ENCODE measurements at places on chromosomes 12 and 14.

GRCh38 chr12:6323340-6323994, 13.0 kb downstream of the PLEKHG6 start:
- DNase-seq = no peak

- DNase-seq = no peak
Measured at GRCh38 chr12:96327889-96328288, 72.3 kb downstream of the CDK17 start.

- DNase-seq = no peak
Measured at GRCh38 chr12:100141666-100141997, 1.0 kb downstream of the BLTP3B start.

GRCh38 chr12:132450418-132451171, 39.4 kb upstream of the FBRSL1 start:
- DNase-seq = no peak
